Left lung (tissue), 14 donors: ENCODE measurements at places on chromosomes 3 and 15.
A peak's percentile ranks its signal among the peaks of the same experiment; 100 is the strongest.

- H3K4me1 ChIP-seq: peaks cover 15% of the 10 kb centered on the region
- DNase-seq: peak; percentile 60
- no peak overlapping the region for H3K27ac ChIP-seq
- no peaks in the 10 kb centered on the region for H3K36me3 ChIP-seq
These were observed 98.0 kb upstream of the TLE3 start for GRCh38 chr15:70195587-70196305.

GRCh38 chr3:105865867-105866350 lies 2.9 kb downstream of the CBLB start:
- H3K4me3 ChIP-seq: peak overlapping the region; percentile 76
- no peaks in the 10 kb centered on the region for H3K27me3 ChIP-seq
- DNase-seq: no peak
- H3K4me1 ChIP-seq: peaks cover 18% of the 10 kb centered on the region

DNA sequence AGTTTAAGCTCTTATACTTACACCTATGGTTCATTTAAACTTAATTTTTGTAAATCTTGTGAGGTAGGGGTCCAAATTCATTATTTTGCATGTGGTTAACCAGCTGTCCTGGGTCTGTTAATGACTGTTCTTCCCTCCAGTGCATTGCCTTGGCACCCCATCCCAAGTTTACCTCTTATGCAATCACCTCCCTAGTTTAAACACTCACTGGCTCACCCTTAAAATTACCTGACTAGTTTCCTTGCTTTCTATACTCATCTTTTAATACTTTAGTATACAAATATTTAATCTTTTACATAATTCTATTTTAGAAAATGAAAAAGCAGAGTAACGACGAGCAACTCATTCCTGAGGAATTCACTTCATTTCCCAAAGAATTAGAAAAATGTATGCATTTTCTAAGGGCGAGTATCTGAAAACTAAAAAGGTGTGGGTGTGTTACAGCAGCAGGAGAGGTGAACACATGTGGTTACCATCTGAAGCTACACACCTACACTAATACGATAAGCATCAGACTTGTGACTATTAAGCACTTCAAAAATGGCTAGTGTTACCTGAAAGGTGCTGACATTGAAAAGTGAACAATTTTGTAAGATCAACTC lies 33.7 kb downstream of the TJP1 start:
- no peak for DNase-seq
- no peaks in the 10 kb centered on the region for H3K4me1 ChIP-seq
- no peak overlapping the region for H3K4me3 ChIP-seq
- H3K36me3 ChIP-seq: no peaks in the 10 kb centered on the region
- no peak overlapping the region for H3K27ac ChIP-seq

DNA sequence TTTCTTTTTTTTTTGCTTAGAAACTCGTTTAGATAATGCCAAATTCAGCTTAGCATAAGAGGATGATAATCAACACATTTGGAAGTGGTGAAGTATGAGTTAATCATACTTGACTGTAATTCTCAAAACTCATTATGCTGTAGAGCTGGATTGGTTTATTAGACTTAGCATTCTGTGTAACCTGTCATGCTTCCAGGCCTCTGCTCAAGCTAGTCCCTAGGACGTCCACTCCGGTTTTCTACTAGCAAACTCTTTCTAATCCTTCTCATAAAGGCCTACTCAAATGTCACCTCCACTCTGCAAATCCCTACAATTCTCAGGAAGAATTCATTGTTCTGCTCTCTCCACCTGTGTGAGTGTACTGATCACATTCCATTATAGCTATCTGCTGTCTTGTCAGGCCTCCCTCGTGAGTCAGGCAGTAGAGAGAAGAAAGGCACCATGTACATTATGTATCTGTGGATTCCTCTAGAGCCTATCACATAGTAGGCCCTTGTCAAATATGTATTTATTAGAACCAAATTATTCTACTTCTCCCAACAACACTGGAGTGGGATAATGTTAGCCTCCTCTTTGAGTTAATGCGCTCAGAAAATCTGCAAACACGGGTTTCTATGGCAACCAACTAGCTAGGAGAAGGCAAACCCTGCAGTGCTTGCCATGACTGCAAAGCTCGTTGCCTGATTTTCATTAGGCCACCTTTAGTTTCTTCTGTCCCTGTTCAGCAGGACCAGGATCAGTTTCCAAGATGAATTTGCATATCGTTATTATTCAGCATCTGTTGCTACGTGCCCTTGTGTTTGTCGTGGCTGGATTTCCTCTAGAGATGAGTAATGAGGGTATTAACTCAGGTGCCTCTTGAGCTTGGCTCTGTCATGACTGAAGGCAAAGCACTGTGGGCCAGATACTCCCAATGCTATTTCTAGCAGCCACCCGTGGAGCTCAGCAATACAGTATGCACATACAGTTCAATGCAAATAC lies 30.7 kb downstream of the ATP13A5 start:
- H3K27ac ChIP-seq: no peak overlapping the region
- no peak overlapping the region for H3K4me3 ChIP-seq
- no peaks in the 10 kb centered on the region for H3K4me1 ChIP-seq
- no peaks in the 10 kb centered on the region for H3K36me3 ChIP-seq
- DNase-seq: no peak

GRCh38 chr15:79824136-79824701 lies 72.6 kb downstream of the MTHFS start:
- no peak for DNase-seq
- H3K36me3 ChIP-seq: no peaks in the 10 kb centered on the region
- no peaks in the 10 kb centered on the region for H3K27me3 ChIP-seq
- no peak overlapping the region for H3K27ac ChIP-seq
- no peak overlapping the region for H3K4me3 ChIP-seq

- H3K27me3 ChIP-seq: no peaks in the 10 kb centered on the region
- H3K4me1 ChIP-seq: no peaks in the 10 kb centered on the region
- DNase-seq: no peak
- H3K27ac ChIP-seq: no peak overlapping the region
- H3K4me3 ChIP-seq: no peak overlapping the region
These were observed 31.6 kb upstream of the SIN3A start for GRCh38 chr15:75483106-75483505.

DNA sequence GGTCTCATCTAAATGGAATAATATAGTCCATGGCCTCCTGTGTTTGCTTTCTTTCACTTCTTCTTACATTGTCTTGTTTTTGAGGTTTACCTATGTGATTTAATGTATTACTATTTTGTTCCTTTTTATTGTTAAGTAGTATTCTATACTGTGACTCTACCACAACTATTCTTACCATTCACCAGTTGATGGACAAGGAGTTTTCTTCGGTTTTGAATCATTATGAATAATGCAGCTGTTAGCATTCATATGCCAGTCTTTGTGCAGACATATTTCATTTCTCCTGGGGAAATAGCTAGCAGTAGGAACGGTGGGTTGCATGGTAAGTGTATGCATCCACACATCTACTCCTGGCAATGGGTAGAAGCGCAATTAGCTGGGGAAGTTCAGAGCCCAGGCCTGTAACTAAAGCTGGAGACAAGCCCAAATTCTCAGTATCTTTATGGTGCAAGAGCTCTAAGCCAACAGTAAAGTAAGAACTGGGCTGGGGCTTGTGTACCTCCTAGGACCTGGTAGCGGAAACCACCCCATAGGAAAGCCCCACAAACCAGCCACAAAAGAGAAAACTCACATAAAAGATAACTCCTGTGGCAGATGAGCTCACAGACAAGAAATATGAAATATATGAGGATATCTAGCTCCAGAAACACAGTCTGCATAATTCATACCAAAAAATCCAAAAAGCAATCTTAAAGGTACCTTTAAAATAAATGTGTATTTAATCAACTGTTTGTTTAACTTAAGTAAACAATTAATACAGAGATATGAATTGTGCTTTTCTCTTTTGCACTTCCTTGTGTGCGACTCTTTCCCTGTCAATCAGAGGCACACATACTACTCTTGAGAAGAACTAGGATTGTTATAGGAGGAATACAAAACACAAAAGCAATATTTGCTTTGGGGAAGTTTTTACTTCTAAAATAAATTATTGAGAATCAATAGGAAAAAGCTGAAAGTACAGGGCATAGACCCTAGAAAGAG lies 2.7 kb upstream of the CSTA start:
- DNase-seq: no peak
- H3K4me1 ChIP-seq: no peaks in the 10 kb centered on the region
- H3K4me3 ChIP-seq: no peak overlapping the region
- no peaks in the 10 kb centered on the region for H3K27me3 ChIP-seq
- no peaks in the 10 kb centered on the region for H3K36me3 ChIP-seq
- H3K27ac ChIP-seq: no peak overlapping the region

DNA sequence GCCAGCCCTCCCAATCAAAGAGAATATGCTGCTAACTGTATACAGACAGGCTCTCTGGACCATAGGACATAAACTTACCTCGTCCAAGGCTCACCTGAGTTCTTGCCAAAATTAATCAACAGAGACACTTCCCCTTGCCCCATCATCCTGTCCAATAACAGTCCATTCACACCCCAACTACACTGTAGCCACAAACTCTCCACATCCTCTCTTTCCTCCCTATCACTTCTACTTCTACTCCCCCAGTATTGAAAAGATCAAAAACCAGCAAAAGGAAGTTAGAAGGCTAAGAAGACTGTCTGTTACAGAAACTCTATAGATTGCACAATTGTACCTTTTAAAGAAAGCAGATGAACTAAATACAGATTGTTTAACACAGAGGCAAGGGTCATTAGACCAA lies 133.5 kb upstream of the STT3B start:
- H3K4me3 ChIP-seq: no peak overlapping the region
- H3K27me3 ChIP-seq: no peaks in the 10 kb centered on the region
- H3K36me3 ChIP-seq: no peaks in the 10 kb centered on the region

- no peak overlapping the region for H3K27ac ChIP-seq
- no peak overlapping the region for H3K4me3 ChIP-seq
- H3K4me1 ChIP-seq: no peaks in the 10 kb centered on the region
- no peak for DNase-seq
These were observed 437.3 kb upstream of the TPM1 start for GRCh38 chr15:62605282-62605681.

GRCh38 chr3:122962149-122962548 lies 65.4 kb downstream of the SEMA5B start:
- H3K27me3 ChIP-seq: no peaks in the 10 kb centered on the region
- H3K4me1 ChIP-seq: no peaks in the 10 kb centered on the region
- no peak overlapping the region for H3K27ac ChIP-seq
- no peaks in the 10 kb centered on the region for H3K36me3 ChIP-seq
- no peak for DNase-seq

- no peaks in the 10 kb centered on the region for H3K36me3 ChIP-seq
- no peaks in the 10 kb centered on the region for H3K4me1 ChIP-seq
- H3K4me3 ChIP-seq: no peak overlapping the region
- no peak for DNase-seq
- no peaks in the 10 kb centered on the region for H3K27me3 ChIP-seq
These were observed 342.1 kb downstream of the OCA2 start for GRCh38 chr15:27757052-27757451.

DNA sequence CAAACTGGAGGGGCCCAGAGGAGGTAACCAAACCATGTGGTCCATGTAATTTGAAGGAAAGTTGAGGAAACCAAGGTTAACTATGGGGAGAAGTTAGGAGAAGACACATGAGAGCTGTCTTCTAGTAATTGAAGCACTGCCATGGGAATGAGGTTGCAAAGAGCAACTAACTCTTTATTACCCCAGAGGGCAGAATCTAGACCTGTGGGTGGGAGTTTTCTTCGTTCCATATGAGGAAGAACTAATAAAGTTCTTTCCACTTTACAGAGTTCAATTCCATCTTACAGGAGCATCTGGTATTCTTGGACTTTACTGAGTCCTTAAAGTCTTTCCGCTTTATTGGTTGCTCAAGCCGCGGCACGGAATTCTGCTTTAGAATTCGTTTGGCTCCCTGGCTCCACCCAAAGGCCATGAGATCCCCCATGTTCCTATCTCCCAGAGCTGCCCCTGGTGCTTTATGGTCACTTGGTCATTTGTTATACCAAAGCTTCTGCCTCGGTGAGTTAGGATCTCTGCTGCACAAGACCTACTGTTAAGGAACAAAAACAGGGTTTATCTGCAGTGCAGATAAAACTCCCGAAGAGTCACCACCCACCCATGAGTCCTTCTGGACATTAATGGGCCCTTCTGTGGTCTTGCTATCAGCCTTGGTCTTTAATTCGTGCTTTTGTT lies 89.5 kb upstream of the UMPS start:
- no peaks in the 10 kb centered on the region for H3K27me3 ChIP-seq
- no peak for DNase-seq
- H3K27ac ChIP-seq: no peak overlapping the region
- H3K4me1 ChIP-seq: no peaks in the 10 kb centered on the region
